B cell (primary cell): ENCODE measurements at places on chromosomes 7 and 10. TPM values are rescaled to one million over a fixed set of nuclear protein-coding genes. Genes with fewer than 3 reads are reported as not detected.

KCNH2 gene
- total RNA-seq = 0.86 and 0.87 TPM in 2 replicates

POMZP3 gene
- 13.3 and 18.9 TPM in 2 replicates for total RNA-seq

ITGA8 gene
- total RNA-seq = not detected in 2 replicates

PDGFA gene
- total RNA-seq = 1.2 and 1.5 TPM in 2 replicates

DNA sequence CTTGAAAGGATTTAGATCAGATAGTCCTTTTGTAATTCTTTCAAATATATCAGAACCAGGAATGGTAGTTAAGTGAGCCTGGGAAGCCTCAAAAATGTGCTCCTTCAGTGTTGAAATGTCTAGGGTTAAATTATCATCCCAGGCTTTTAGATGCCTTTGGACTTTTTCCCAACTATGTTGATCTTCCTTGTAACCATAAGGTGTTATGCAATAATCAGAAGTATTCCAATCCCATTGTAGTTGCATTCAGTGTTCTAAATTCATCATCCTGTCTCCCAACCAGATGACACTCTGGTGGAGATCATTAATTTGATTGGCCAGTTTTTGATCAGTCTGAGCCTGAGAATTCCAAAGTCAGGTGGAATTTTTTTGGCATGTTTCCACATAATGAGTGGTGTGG, 35.1 kb upstream of the AKR1C2 start:
- no peaks in the 10 kb centered on the region for H3K4me1 ChIP-seq
- no peak overlapping the region for H3K4me3 ChIP-seq
- no peaks in the 10 kb centered on the region for H3K36me3 ChIP-seq
- no peak overlapping the region for H3K27ac ChIP-seq
- H3K27me3 ChIP-seq = peaks cover 3% of the 10 kb centered on the region

DNA sequence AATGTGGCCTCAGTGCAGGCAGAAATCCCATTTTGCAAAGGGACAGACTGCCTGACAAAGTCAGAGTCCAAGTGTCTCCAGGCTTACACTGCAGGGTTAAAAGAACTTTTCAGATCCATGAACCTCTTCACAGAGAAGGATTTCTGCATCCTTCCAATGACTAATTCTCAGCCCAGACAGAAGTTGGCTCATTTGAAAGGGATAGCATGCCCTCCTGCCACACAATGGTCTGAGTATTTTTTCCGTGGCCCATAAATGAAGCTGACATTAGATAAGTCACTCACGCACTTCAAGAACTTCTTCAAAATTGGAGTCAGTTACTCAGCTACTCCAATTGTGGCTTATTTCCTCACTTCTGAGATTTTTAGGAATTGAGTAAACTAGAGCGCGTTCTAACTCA, 170.2 kb downstream of the PLXNA4 start:
- no peaks in the 10 kb centered on the region for H3K36me3 ChIP-seq
- DNase-seq = no peak
- no peak overlapping the region for H3K27ac ChIP-seq
- no peak overlapping the region for H3K4me3 ChIP-seq
- H3K27me3 ChIP-seq = no peaks in the 10 kb centered on the region

- DNase-seq = no peak
- H3K4me1 ChIP-seq = no peaks in the 10 kb centered on the region
- H3K36me3 ChIP-seq = no peaks in the 10 kb centered on the region
- H3K27ac ChIP-seq = no peak within 1 kb of the TSS
- H3K27me3 ChIP-seq = no peaks in the 10 kb centered on the region
These were observed at the start of gene IGFBP1 for GRCh38 chr7:45888185-45888992. Gene IGFBP1, plus strand, starts transcription at chr7:45888488. Its CDS starts 165 bp downstream, at chr7:45888653.

DNA sequence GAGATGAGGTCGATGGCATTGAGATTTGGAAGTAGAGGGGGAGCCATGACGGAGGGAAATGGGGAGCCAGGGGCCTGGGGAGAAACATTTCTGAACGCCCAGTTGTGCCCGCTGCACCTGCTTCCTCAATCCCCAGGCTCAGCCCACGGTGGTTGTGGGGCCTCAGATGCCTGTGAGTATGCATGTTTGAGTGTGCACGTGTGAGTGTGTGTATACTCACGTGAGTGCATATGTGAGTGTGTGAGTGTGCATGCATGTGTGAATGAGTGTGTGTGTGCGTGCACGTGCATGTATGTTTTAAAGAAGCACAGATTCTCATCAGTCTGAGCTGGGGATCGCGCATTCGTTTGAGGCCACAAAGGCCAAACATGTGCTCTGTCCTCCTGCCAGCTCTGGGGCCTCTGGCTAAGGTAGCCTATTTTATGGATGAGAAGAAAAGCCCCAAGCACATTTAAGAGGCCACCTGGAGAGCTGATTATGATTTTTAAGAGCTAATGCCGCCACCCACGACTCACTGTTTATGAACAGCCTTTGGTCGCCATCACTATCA, 154.8 kb downstream of the ARHGAP12 start:
- H3K36me3 ChIP-seq = no peaks in the 10 kb centered on the region
- no peaks in the 10 kb centered on the region for H3K4me1 ChIP-seq
- no peak overlapping the region for H3K27ac ChIP-seq
- H3K4me3 ChIP-seq = no peak overlapping the region

DNA sequence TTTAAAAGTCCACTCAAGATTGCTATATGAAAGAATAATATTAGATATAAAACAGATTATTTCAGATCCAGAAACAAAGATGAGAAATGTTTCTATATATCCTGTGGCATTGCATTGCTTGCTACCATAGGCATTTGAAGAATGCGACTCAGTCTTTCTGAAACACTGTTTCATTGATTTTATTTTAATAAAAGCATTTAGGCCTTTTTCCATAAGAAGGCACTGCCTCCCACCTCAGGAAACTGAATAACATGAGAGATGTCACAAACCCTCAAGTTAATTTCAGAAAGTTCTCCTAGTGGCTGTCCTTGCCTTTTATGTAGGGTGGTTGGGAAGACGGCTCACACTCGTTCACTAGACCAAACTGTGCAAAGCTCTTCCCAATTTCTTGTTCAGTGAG, 23.3 kb downstream of the PRPS1L1 start:
- H3K36me3 ChIP-seq = no peaks in the 10 kb centered on the region
- H3K27me3 ChIP-seq = no peaks in the 10 kb centered on the region
- H3K4me3 ChIP-seq = no peak overlapping the region
- no peak overlapping the region for H3K27ac ChIP-seq
- no peak for DNase-seq

DNA sequence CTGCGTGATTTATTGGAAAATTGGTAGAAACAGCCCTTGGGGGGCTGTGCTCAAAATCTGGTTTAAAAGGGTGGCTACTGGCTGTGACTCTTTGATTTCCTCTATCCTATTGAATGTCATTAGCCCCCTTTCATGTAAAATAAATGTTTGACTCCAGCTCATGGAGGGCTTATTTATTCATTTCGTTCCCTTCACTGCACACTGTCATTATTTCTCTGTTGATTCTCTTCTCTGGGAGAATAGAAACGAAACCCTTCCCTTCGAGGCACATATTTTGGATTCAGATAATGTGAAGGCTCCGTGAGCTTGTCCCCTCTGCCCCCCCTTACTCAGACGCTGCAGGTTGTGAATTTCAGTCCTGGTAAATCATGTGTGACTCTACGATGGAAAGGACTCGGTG, 203.9 kb upstream of the GPR26 start:
- H3K27ac ChIP-seq = no peak overlapping the region
- DNase-seq = no peak
- H3K4me1 ChIP-seq = peaks cover 6% of the 10 kb centered on the region
- H3K36me3 ChIP-seq = no peaks in the 10 kb centered on the region
- H3K27me3 ChIP-seq = no peaks in the 10 kb centered on the region

DNA sequence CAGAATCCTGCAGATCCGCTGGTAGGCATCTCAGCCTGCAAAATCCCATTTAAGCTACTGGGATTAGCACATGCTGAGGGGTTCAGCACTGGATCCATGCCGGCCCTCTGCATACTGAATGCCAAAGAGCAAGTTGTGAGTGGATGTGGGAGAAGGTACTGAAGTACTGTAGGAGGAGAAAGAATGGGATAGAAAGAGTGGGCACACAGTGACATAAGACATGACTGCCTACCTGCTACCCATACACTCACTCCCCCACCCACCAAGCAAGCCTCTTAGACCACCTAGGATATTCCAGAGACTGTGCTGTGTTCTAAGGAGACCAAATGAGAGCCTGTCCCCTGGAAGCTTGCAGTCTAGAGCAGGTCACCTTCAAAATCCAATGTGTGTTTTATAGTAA, 215.9 kb downstream of the FRMD4A start:
- no peak for DNase-seq
- peaks cover 4% of the 10 kb centered on the region for H3K27me3 ChIP-seq
- H3K36me3 ChIP-seq = no peaks in the 10 kb centered on the region
- H3K27ac ChIP-seq = no peak overlapping the region
- H3K4me3 ChIP-seq = no peak overlapping the region

DNA sequence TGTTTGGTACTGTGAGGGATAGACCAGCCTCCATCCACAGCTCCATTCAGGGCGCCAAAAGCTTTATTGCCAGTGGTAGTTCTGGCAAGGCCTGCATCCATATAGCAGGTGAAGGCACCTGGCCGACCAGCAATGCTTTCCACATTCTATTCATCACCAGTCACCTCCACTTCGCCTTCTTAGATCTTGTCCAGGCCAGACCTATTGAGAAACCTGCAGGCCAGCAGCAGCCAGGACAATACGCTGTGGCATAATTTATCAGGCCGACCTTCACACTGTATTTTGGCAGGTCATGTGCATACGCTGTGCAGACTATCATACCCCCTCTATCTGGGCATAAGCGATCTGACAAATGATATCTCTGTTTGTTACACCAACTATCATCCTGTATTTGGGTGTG, 15.2 kb upstream of the KNDC1 start:
- peaks cover 3% of the 10 kb centered on the region for H3K27me3 ChIP-seq
- H3K4me1 ChIP-seq = no peaks in the 10 kb centered on the region
- H3K36me3 ChIP-seq = no peaks in the 10 kb centered on the region
- H3K27ac ChIP-seq = no peak overlapping the region
- no peak for DNase-seq
- H3K4me3 ChIP-seq = no peak overlapping the region
